ENCODE measurements at places on chromosomes 5 and 9. TPM values are rescaled to one million over a fixed set of nuclear protein-coding genes. Genes with fewer than 3 reads are reported as not detected.

DNA sequence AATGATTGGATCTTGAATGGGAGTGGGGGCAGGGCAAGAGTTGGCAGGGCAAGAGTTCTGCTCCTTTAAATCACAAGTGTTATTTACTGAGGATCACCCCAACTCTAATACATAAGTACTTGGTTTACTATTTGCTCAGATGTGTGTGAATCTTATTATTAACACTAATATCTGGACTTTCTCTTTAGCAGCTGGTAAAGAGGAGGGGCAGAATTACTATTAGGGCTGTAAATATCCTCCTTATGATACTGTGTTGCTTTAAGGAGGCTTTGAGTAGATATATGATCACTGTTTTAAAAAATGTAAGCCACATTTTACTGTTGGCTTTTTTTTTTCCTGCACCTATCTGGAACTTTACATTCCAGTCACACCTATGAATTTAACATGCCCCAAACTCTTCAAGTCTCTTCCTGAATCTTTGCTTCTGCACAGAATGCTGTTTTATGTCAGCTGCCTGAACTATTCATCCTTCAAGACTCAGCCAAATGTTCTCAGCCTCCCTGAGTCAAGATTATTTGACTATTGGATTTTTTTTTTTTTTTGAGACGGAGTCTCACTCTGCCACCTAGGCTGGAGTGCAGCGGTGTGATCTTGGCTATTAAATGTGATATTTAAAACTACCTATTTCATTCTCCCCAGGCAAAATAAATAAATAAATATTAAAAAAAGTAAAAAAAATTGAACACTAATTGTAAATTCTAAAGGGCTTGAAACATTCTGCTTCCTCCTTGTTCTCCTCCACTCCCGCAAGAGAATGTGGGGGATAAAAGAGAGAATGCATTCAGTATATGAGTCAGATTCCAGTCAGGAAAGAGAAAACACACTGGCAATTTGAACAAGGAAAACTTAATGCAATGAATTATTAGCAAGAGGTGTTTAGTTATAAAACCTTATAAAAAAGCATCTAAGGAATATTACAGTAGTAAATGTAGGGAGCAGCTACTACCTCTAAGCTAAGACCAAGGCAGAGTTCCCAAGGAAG, 99.3 kb downstream of the FOCAD start:
- no peak for DNase-seq

DNA sequence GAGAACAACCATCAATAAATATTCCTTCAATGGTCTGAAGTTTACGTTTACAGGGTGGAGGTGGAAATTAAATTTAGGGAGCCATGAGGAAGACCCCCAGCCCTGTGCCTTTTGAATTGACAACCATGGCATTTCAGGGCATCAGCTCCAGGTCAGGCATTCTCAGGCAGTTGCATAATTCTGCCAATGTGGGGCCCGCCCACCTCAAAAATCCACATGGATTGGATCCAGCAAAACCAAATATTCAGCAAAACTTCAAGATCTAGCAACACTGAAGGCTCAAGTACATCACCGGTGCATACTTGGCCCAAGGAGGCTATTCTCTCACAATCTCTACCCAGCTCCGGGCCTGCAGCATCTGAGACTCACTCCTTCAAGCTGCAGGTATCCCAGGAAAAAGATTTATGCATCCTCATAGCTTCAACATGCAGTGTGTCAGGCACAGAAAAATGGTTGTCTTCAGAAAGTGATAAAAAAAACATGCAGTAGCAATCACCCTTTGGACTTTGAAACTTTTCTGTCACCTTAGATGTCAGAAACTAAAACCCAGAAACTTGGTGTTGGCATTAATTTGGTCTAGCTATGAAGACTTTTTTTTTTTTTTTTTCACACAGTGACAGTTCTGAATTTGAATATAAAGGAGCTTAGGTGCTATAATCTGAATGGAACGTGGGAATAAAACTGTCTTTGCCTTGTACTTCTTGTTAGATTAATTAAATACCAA, 21.4 kb upstream of the ANXA2R start:
- DNase-seq, result no peak

DNA sequence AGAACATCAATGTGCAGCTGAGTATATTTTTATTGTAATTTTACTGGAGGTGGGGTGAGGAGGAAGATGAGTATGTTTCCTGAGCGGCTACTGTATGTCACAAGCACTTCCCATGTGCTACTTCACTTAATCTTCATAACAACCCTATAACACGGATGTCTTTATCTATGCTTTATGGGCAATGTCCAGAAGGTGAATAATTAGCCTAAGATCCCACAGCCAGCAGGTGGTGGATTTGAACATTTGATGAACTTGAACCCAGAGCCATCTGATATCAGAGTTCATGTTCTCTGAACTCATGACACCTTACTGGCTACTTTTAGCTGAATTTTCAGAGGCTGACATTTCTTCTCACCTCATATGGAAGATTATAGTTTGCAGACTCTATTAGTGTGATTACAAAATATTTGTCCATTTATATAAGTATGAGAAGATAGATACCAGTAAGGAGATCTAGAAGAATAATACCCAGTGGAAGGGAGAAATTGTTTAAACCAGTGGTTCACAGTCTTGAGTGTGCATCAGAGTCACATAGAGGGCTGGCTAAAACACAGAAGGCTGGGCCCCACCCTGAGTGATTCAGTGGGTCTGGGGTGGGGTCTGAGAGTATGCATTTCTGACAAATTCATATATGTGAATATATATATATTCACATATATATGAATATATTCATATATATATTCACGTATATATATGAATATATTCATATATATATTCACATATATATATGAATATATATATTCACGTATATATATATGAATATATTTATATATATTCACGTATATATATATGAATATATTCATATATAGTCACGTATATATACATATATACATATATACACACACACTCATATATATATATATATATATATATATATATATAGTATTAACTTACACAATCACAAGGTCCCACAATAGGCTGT, 164.4 kb upstream of the NR3C1 start:
- no peak for DNase-seq

- no peak for DNase-seq
Observed at GRCh38 chr5:106818552-106818951, 852.2 kb downstream of the EFNA5 start.

- DNase-seq, result no peak
Observed at GRCh38 chr5:14868771-14869170, 2.8 kb downstream of the ANKH start.

- no peak for DNase-seq
Observed at GRCh38 chr5:2262620-2263019, 379.9 kb upstream of the IRX4 start.

- no peak for DNase-seq
Observed at GRCh38 chr5:169803077-169803981, 166.3 kb downstream of the DOCK2 start.

DNA sequence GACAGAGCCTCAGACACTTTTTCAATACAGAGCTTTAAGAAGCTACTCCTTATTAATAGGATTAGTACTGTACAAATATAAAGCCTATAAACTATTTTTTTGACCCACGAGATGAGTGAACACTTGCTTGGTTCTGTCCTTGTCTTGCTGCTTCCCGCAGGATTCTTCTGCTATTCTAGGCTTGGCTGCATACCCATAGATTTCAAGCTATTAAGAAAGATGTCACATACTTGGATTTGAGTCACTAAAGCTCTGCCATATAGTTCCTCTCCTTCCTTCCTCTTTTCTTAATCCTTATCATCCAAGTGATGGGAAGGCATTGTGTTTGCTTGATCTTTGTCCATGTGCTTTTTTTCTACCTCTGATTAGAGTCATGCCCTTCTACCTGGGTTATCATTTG, 361.2 kb upstream of the TRPC7 start:
- DNase-seq, result no peak

GRCh38 chr5:16580382-16580781, 36.4 kb downstream of the RETREG1 start:
- DNase-seq, result no peak

- DNase-seq, result no peak
Observed at GRCh38 chr9:4797854-4798150, 5.1 kb downstream of the RCL1 start.

- DNase-seq, result no peak
Observed at GRCh38 chr5:115736004-115736689, 80.3 kb downstream of the CDO1 start.

- no peak for DNase-seq
Observed at GRCh38 chr5:6261668-6262067, 116.7 kb downstream of the MED10 start.

DNA sequence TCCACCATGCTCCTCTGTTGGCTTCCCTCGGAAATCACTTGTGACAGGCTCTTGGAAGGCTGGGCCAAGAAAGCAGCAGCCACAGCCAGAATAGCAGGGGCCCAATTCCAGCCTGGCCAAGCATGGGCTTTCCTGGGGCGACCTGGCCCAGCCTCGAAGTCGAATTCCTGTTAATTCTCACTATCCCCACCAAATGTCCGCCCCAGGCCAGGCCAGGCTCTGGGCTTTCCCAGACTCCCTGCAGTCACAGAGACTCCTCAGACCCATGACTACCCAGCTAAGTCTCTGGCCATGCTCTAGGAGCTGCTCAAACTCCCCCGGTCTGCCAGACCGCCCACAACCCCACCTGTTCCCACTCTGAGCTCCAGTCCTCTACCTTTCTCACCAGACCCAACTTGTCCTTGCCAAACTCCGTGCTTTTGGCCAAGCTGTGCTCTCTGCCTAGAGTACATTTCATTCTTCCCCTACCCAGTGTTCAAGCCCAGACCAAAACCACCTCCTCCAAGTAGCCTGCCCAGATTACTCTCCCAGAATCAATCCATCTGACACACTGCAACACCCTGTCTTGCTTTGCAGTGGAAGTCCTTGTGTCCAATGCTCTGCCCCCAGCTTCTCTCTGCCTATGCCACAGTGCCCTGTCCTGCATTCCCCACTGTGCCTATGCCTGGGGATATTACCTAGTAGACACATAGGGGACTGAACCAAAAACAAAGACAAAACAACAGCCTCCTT, 26.2 kb downstream of the SHB start:
- no peak for DNase-seq

DNA sequence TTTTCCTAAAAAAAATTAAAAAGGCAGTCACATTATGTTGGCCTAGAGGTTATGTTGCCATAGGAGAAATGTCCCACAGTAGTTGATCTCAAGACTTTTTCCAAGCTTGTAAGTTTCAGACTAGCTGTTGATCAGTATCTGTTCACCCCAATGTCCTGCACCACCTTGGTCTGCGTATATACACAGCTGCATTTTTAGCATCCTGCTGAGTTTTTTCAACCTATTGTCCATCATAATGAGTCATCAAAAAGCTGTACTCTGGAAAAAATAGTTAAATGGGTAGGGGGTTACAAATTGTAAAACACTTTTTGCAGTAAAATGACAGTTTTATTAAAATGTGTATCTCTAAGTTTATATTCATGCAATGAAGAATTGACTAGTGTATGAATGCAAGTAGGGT, 53.2 kb upstream of the TMEM171 start:
- peak; percentile 76 for DNase-seq

DNA sequence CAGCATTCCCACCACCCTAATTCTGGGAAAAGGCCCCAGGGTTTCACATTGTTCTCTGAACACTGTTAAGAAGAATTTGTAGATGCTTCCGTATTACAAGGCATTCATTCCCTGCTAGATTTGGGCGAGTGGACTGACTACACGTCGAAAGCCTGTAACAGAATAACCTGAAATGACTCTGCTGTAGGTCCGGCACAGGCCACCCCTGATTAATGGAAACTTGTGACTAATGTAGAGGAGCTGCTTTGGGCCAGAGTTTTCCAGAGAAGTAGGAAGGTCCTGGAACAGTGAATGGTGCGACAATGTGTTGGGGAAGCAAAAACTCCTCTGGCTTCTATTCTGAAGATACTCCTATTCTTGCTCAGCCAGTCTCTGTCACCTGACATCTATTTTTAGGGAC, 87.6 kb downstream of the NR3C1 start:
- no peak for DNase-seq

DNA sequence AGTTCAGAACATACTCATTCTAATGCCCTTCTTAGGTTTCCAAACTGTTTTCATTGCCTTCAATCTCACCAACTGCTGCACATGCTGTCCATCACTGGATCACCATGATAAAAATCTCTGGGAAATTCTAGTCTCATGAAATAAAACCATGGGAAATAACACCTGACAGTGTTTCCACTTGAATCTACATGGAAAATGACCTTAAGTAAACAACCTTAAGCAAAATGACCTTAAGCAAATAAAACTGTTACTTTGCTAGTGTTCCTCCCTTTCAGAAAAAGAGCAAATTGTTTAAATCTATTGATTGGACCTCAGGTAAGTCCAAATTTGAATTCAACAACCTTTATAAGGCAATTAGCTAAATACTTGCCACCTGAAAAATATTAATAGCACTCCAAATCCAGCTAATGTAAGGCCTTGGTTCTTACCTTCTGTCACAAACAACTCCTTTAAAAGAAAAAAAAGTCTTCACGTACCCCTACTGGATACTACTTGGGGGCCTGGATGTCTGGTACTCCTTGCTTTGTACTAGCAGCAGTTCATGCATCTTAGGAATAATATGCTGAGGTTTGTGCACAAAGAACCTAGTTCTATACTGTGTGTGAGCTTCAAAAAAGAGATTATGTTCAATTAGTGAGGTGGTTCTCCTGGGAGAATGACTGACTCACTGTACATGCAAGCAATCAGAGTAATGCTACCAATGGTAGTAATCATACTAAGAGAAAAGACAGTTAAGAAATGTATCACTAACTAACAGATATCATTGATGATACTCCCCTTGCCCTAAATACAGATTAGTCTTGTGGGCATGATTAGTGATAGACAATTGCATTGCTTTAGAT, 630.4 kb downstream of the PSAT1 start:
- no peak for DNase-seq

GRCh38 chr5:109849478-109850088, 159.9 kb downstream of the MAN2A1 start:
- no peak for DNase-seq

- DNase-seq, result no peak
Observed at GRCh38 chr5:67289763-67290521, 93.3 kb upstream of the CD180 start.

- no peak for DNase-seq
Observed at GRCh38 chr9:25709941-25710340, 31.7 kb upstream of the TUSC1 start.

DNA sequence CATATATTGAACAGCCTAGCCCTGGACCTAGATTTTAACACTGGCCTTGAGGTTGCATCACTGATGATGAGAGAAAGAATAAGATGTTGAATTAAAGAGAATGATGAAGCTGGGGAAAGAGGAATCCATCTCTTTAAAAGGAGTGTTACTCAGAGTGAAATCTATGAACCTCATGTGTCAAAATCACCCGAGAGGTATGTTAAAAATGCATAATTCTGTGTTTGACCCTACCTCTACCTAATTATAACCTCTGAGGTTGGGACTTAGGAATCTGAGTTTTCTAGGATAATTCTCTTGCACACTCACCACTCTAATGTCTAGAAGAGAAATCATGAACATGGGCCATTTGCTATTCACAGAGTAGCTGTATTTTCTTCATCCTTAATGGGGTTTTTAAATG, 479.4 kb downstream of the ENC1 start:
- DNase-seq, result no peak

The F2RL1 gene
- 30.0 TPM for total RNA-seq

The PLPP7 gene
- 6.0 TPM for total RNA-seq

The RABL6 gene
- 95.8 TPM for total RNA-seq

The PCDHGA12 gene
- total RNA-seq, result 4.1 TPM

The SV2C gene
- total RNA-seq, result not detected

The SUSD3 gene
- not detected for total RNA-seq

The SPATA31A3 gene
- not detected for total RNA-seq

The CHSY3 gene
- total RNA-seq, result 3.9 TPM

The UNC5A gene
- 0.34 TPM for total RNA-seq

The CCDC152 gene
- total RNA-seq, result 0.51 TPM

The PCDHA8 gene
- total RNA-seq, result not detected

The CKMT2 gene
- 0.56 TPM for total RNA-seq

The F2RL2 gene
- total RNA-seq, result 0.14 TPM

The FAM221B gene
- total RNA-seq, result not detected

The OTP gene
- total RNA-seq, result not detected

All from dermis blood vessel endothelial cell (primary cell).